ENCODE measurements at places on chromosomes 3 and 15. TPM values are rescaled to one million over a fixed set of nuclear protein-coding genes. Genes with fewer than 3 reads are reported as not detected.

DNA sequence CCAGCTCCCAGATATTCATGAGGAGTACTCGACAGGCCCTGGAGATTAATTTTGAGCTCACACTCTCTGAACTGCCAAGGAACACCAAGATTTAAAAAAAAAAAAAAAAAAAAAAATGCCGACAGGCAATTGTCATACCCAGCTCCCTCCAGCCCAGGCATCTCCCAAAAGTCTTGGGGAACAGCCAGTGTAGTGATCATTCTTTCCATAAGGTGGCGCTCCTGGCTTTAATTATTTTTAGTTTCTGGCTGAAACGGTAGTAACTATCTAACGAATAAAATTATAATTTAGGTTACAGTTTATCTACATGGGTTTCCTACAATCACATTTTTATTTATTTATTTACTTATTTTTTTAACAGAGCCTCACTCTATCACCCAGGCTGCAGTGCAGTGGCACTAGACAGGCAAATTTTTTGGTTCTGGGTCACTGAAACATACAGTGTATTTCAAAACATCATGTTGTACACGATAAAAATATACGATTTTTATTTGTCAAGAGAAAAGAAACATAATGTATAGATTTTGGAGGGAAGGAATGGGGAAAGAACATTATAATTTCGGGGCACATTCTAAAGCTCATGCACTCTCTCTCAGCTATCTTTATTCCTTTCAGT is 157.3 kb downstream of the ADAMTS9 start:
- peak; percentile 73 for DNase-seq

Gene DNAJA4
- polyA plus RNA-seq: 24.2 TPM

Gene CKMT1B
- polyA plus RNA-seq: 43.7 TPM

- DNase-seq: peak; percentile 32
Observed at GRCh38 chr3:61730056-61730455, 168.7 kb downstream of the PTPRG start.

GRCh38 chr15:46941241-46941640 is 776.1 kb upstream of the SEMA6D start:
- DNase-seq: no peak

DNA sequence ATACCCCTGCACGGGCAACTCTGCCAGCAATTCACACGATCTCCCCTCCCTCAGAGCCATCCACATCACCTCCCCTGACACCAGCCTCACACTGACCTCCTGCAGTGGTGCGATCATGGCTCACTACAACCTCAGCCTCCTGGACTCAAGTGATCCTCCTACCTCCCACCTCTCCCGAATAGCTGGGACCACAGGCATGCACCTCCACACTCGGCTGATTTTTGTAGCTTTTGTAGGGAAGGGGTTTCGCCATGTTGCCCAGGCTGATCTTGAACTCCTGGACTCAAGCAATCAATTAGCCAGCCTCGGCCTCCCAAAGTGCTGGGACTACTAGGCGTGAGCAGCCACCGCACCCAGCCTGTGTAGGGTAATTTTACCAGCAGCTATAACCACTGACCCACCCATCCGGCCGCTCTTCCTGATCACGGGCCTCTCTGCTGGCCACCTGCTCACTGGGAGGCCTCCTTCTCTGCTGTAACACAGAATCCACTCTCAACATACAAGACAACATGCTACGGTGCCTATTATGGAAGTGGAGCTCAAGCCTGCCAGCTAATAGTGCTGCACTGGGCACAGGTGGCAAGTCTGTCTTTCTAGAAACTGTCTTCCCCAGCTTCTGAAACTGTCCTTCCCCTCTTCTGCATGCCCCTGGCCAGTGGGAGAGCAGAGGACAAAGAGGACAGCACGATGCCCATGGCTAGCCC is 4.6 kb downstream of the GP9 start:
- no peak for DNase-seq

- peak; percentile 98 for DNase-seq
Observed at GRCh38 chr15:64460206-64460723, at the start of gene ZNF609. ZNF609 (plus strand) TSS chr15:64460578; CDS start chr15:64499420, 38,842 bp downstream.

- DNase-seq: peak; percentile 83
Observed at GRCh38 chr3:127849368-127849767, 27.1 kb upstream of the MGLL start.

Gene KPNA1
- 51.3 TPM for polyA plus RNA-seq

Gene FGF12
- 12.7 TPM for polyA plus RNA-seq

DNA sequence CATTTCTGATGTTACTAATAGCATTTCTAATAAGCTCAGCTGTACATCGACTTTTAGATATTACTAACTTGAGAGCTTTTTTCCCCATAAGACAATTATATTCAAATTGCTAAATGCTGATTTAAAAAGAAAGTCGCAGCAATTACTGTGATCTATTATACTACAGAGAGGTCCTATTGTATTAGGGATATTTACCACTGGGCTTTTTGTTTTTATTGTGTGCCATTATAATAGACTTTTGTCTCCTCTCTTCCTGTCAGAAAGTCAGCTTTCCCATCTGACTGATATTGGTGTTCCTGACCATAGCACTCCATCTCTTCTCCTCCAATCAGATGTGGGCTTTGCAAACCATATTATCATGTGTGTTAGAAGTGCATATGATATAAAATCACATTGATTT is 27.2 kb upstream of the RYR3 start:
- no peak for DNase-seq

Gene EXD1
- 0.10 TPM for polyA plus RNA-seq

- DNase-seq: no peak
Observed at GRCh38 chr15:81349271-81349670, 24.7 kb downstream of the TMC3 start.

- no peak for DNase-seq
Observed at GRCh38 chr15:57684491-57685151, 21.9 kb upstream of the POLR2M start.

DNA sequence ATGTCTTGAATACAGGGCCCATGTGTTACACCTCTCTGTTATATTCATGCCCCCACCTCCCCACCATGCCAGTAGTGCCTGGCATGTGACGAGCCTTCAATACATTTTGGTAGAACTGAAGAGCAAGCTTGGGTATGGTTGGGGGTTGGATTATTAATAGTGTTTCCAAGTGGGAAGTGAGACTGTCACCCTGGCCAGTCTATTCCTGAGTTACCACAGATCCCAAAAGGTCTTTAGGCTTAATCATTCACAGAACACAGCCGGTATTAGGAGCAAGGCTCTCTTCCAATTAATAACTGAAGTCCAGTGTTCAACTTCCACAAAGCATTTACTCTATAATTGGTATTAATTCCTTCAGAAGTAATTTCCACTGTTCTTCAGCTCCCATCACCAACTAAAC is 231.9 kb upstream of the LRTM1 start:
- no peak for DNase-seq

Gene CAMK1
- polyA plus RNA-seq: 23.8 TPM

Gene LRRC2
- polyA plus RNA-seq: 0.27 TPM

GRCh38 chr3:195147649-195148080 is 123.3 kb downstream of the XXYLT1 start:
- DNase-seq: no peak

- DNase-seq: peak; percentile 15
Observed at GRCh38 chr3:155991212-155991611, 120.8 kb downstream of the GMPS start.

Gene RTP3
- polyA plus RNA-seq: not detected

Gene AGBL1
- polyA plus RNA-seq: not detected

DNA sequence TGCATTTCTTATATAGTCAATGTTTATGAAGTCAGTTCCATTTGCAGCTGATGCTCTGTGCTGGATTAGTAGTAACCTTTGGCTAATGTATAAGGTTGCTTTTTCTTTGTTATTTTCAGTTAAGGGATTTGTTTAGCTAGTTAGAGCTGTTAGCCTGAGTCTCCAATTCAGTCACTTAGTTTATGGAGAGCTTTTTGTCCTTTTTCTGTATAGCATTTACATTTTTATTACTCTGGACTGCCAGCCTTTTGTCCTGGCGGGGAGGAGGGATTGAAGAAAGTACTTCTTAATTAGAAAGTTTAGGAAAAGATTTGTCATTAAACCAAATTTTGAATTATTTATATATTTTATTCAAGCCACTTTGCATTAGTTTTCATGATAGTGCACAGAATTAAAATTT is 52.0 kb downstream of the DNAJC13 start:
- no peak for DNase-seq

DNA sequence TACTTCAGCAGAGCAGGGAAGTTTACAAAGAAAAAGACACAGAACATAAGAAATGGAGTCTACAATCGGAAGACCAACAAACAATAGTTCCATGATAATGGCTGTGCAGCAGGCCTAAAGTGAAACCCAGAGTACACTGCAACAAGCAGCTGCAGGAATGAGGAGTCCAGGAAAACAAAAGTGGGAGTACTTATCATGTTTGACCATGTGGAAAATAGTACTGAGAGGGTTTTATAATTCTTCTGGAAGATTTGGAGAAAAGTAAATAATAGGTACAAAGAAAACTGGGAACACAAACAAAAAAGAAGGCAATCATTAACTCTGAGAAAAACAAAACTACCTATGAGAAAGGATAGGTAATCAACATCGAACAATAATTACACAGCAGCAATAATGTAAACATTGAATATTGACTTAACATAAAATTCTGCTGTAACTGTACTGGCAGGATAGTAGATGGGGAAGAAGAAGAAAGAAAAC is 87.5 kb downstream of the NEK10 start:
- DNase-seq: no peak

DNA sequence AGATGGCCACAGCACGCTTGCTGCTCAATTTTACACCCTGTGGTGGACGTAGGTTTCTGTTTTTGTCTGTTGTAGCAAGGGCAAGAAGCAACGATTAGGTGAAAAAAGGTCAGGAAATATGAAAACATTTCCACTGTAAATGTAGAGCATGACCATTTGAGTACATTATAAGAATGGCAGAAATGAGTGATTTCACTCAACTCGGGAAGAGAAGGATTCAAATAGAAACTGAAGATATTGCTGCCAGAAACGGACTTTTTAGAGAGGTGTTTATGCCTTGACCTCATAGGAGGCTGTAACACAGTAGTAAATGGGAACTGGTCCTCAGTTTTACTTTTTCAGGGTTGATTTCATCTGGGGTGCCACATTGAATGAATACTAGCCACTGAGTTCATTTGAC is 33.1 kb upstream of the GASK1A start:
- no peak for DNase-seq

DNA sequence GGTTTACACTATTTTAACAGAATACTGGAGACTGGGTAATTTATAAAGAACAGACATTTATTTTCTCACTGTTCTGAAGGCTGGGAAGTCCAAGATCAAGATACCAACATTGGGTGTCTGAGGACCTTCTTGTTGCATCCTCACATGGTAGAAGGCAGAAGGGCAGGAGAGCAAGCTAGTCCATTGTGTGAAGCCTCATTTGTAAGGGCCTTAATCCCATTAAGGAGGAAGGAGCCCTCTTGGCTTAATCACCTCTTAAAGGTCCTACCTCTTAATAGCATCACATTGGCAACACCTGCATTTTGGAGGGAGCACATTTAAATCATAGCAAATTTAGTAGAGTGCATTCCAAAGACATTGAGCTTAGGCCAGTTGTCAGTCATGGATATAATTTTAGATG is 26.2 kb downstream of the UBE2Q2 start:
- no peak for DNase-seq

DNA sequence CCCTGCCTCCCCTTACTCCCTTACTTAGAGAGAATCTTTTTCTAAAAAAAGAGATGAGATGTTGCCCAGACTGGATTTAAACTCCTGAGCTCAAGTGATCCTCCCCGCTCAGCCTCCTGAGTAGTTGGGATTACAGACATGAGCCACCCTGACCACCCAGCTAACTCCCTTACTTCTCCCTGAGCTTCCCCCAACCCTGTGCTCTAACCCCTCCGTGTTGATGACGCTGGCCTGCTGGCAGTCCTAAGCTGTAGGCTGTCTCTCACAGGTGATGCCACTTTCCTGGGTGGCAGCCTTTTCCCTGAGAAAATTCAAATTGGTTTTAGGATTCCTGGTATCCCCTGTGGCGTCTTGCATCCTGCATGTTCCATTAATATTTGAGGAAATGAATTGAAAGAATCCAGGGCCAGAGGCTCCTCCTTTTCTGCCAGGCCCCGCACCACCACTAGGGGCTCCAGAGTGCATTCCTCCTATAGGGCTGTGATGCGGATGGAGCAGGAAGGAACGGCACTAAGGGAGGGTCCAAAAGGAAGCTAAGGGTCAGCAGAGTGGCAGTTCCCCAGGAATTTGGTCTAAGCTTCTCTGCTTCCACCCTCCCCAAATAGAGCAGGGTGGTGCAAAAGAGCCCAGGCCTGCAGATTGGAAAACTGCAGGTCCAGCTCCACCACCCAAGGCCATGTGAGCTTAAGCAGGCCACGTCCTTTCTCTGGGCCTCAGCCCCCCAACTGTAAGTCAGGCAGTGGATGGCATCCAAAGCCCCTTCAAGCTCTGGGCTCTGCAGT is 101.1 kb downstream of the DAPK2 start:
- peak; percentile 72 for DNase-seq

- DNase-seq: no peak
Observed at GRCh38 chr3:4856136-4856535, 123.1 kb upstream of the BHLHE40 start.

DNA sequence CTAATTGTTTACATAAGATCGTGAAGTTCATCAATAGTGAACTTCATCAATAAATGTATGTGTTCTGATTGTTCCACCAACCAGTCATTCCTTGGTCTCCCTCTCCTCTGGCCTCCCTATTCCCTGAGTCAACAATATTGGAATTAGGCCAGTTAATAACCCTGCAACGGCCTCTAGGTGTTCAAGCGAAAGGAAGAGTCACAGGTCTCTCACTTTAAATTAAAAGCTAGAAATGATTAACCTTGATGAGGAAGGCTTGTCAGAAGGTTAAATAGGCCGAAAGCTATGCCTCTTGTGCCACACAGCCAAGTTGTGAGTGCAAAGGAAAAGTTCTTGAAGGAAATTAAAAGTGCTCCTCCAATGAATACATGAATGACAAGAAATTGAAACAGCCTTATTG is 89.4 kb upstream of the ACKR4 start:
- no peak for DNase-seq

- DNase-seq: no peak
Observed at GRCh38 chr15:78130466-78131294, 565 bp downstream of the CIB2 start.

GRCh38 chr3:30607032-30607833 is 832 bp downstream of the TGFBR2 start:
- peak; percentile 31 for DNase-seq

GRCh38 chr3:152266221-152266995 is 2.3 kb upstream of the MBNL1 start:
- no peak for DNase-seq

DNA sequence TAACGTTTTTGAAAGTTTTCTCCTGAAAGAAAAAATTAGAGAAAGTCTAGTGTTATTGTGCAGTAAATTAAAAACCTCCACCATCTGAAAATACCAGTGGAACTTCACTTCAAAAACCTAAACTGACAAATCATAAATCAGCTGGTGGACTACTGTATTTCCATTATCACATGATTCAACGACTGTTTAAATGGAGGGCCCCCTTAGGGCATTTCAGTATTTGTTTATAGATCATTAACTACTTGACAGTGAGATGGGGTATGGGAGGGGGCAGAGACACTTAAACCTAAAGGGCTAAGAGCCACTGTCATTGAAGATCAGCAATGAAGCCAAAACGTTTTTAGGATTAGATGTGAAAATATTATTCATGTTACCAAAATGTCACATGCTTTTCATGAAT is 8.8 kb upstream of the C15orf61 start:
- no peak for DNase-seq

Gene HES1
- 18.2 TPM for polyA plus RNA-seq
